ENCODE measurements at places on chromosomes 13 and 19. TPM values are rescaled to one million over a fixed set of nuclear protein-coding genes. Genes with fewer than 3 reads are reported as not detected.

The CRLF1 gene
- total RNA-seq: 6.9 TPM

The TNFSF13B gene
- total RNA-seq: 2.2 TPM

The XPO4 gene
- 19.5 TPM for total RNA-seq

The SYDE1 gene
- total RNA-seq: 56.8 TPM

The ZNF417 gene
- total RNA-seq: 20.6 TPM

The SOX1 gene
- total RNA-seq: not detected

The EFNA2 gene
- total RNA-seq: not detected

The ZNF613 gene
- total RNA-seq: 8.0 TPM

DNA sequence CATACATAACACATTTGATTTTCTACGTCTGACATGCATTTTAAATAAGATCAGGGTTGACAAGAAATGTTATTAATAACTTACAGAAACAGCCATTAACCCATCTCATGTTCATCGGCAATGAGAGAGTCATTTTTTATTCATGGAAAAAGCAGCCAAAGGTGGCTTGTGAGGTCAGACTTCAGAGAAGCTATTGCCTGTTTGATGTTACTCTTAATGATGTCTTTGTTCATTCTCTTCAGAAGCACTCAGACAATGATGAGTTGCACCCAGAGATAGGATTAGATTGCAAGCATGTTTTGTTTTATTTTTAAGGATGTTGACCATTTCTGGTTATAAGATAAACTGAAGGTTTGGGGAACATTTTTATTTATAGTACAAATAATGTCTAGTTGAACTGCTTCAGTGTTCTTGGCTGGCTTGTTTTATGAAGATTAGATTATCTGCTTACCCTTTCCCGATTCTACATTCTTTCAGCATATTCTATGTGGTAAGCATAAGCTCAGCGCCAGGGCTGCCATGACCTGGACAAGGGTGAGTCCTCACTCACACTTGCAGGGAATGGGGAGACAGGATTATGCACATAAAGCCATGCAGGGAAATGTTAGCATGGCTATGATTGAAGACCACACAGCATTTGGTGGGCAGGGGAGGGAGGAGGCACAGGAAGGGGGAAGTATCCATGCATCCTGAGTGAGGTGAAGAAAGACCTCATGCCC, 288.1 kb downstream of the MTUS2 start:
- DNase-seq: no peak

DNA sequence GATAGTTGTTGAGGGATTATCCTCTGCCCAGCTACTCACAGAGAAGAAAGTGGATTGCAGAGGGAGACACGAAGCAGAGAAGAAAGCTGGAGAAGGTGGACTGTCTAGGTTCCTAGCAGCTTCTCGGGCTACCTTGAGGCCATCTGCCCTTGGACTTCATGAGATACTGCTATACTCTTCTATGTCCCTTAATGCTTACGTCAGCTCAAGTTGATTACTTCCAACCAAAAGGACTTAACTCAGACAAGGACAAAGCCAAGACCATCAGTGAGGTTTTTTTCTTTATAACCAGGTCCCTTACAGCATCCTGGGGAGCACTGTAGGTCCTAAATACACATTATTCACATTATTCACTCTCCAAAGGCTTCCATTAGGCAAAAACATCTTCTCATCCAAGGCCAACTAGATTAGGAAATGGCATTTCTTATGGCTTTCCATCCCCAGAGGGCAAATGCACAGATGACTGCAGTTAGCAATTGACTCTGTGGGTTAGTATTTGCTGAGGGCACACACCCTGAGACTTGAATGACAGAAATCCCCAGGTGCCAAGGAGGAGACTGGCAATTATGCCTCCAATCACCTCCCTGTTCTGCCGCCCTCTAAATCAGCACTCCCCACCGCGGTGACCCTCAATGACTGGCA, 4.1 kb upstream of the UBE2L5 start:
- peak; percentile 42 for DNase-seq

DNA sequence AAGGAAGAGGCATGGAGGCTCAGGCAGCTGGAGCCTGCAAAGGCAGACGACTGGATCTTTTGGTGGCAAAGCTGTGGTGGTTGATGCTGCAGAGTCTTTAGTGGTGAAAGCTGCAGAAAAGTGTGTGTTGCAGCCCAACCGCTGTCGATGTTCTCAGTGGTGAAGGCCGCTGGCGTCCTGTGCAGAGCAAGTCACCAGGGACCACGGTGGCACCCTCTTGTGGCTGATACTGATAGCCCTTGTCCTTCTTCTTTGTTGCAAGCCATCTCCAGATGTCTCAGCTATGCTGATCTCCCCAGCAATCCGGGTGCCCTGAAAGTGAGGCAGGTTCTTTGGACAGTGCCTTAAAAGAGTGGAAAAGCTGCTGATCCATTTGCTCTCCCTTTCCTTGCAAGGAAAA, 610.9 kb upstream of the PCDH9 start:
- no peak for DNase-seq

DNA sequence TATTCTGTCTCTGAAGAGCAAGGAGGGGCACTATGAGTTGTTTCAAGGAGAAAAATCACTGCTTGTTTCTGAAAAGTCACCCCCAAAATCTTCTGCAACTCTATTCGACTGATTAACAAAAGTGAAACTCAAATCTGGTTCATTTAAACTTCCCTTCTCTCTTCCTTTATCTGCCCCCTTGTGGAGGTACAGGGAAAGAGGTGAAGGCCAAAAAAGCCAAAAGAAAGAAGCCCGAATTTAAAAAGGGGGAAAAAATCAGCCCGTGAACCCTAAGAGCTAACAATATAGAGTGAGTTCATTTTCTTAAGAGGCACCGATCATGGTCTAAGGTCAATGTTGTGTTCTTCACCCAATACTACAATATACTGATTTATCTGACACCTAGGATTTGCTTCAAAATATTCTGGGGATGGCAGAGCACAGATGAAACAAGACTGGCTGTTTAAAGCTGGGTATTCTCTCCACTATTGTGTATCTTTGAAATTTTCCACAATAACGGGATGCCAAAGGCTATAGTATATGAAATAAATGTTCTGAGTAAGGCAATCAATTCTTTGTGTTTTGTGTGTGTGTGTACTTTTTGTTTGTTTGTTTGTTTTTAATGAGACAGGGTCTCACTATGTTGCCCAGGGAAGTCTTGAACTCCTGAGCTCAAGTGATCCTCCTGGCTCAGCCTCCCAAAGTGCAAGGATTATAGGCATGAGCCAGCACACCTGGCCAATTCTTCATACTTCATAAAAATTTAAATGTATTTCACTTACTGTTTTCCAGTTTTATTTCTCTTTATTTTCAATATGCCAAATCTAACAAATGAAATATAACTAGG, 55.0 kb upstream of the EEF1AKMT1 start:
- DNase-seq: no peak

GRCh38 chr19:2982983-2983350, 5.6 kb downstream of the TLE6 start:
- peak; percentile 97 for DNase-seq

DNA sequence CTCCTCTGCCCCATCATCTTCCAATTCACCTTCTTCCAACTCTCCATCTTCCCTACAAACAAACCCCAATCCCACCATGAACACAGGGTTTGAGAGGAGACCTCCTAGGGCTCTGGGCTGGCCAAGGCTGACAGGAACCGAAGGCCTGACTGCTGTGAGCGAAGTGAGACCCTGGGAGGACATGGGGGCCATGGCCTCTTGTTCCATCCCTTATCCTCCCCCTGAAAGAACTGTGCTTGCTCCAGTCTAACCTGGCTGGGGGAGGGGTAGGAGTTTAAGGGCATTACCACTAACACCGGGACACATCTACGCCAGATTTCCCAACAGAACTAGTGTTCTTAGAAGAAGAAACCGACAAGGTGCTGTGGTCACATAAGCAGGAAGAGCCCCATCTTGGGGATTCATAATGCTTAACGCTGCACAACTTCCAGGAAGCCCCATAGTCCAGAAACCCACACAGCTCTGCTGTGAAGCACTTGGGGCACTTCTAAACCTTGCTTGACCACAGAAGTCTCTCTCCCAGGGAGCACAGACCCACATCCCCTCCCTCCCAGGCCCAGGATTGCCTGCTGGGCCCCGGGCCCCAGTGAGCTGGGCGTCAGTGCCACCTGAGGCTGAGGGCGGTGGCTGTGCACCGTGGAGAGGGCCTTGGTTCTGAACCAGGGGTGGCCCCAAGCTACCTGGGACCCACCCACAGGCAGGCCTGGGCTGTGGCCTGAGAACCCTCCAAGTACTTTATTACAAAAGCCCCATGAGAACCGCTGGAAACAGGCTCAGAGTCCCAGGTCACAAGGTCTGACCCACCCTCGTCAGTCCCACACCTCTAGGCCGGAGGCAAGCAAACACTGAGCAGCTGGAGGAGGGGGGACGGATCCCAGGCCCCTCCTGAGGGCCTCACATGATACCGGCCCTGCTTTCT, 18.8 kb downstream of the ZC3H4 start:
- DNase-seq: no peak

- peak; percentile 68 for DNase-seq
These were observed 7.5 kb downstream of the IGLON5 start for GRCh38 chr19:51318687-51319648.

Measured in osteoblast (primary cell).